ENCODE measurements at places on chromosomes 3 and 15.

DNA sequence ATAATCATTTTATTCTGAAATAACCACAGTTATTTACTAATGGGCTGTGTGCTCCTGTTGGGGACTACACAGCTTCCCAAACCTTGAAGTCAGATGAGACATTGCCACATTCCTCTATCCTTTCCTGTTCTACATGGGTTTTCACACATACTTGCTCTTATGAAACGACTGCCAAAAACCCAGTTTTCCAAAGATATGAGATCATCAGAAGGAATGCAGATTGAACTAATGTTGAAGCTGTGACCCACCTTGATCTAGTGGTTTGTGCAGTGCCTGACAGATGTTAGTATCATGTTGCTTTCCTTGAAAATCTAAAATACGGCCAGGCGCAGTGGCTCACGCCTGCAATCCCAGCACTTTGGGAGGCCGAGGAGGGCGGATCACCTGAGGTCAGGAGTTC lies 144.6 kb downstream of the VGLL4 start:
- DNase-seq: no peak

DNA sequence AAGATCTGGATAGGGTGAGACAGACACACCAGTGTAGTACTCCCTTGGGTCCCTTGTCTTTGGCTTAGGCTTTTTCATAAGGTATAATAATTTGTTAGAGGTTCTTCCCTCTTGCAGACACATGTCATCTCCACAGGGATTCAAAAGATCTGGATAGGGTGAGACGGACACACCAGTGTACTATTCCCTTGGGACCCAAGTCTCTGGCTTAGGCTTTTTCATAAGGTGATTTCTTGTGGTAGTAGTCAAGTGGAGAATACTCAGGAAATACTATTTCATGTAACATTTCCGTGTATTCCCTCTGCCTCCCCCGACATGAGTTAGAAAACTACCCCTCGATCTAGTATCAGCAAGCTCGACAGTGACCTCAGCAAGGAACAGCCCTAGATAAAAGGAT lies 954 bp upstream of the MAPKBP1 start:
- DNase-seq: peak; percentile 36

DNA sequence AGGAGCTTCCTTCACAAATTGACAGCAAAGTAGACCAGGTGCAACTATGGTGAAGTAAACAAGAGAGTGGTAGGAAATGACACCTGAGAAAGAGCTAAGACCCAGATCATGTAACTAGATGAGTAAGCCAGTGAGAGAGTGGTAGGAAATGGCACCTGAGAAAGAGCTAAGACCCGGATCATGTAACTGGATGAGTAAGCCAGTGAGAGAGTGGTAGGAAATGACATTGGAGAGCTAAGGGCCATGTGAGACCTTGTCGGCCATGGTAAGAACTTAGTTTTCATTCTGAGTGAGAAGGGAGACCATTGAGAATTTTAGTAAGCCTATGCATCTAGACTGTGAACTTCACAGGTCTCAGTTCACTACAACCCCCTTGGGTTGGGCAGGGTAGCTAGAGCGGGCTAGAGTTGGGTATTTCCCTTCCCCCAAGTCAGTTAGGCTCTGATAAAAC lies 5.4 kb upstream of the SENP7 start:
- DNase-seq: no peak

- peak; percentile 75 for DNase-seq
Measured at GRCh38 chr3:195895861-195896360, 12.4 kb downstream of the TNK2 start.

GRCh38 chr3:177287231-177287630 lies 89.9 kb upstream of the TBL1XR1 start:
- peak; percentile 56 for DNase-seq

GRCh38 chr3:44960387-44961026 lies 15.5 kb downstream of the ZDHHC3 start:
- DNase-seq: peak; percentile 74

DNA sequence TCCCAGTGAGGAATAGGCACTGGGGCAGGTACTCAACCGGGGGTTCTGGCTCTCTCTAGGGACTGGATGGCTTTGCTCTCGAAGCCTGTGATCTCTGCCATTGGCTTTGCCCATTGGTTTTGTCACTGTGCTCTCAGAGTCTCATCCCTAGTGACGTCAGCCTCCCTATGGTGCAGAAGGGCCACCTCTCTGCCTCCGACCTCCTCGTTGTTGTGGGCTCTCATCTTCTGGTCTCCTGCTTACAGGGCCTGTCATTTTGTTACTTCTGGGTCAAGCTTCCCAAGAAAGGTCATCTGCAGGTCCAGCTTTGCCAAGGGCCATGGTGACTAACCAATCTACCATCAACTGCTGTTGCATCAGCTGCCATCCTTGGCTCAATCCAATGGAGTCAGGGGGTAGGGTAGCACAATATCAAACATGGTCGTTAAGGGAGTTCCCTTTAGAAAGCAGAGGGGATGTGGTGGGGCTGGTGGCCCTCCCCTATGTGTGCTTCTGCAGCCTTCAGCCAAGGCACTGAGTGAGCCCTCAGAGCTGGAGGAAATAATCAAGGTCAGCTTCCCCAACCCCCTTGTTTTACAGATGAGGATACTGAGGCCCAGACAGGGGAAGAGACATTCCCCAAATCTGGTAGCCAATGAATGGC lies 13.4 kb upstream of the RAD18 start:
- no peak for DNase-seq

DNA sequence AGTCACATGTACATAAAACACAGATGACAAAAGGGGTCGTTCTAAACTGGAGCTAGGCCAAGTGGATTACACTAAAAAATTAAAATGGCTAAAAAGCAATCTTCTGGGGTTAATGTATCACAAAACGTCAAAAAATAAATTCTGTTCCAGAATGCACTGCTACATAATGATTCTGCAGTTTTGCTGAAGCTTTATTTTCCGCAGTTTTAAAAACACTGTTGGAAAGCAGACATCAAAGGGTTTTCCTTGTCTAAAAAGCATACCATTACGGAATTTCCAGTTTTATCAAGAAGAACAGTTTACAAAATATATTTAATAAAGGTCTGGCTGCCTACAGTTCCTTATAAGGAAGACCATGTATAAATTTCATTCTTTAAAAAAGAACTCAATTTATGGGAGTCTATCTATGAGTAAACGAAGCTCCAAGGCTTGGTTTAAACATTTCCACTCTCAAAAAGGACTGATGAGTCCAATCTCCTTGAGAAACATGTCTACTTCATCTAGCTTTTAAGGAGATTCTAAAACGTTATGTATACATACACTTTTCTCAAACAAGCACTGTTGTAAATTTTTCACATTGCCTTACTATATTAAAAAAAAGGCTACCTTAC lies 1.3 kb downstream of the DMXL2 start:
- DNase-seq: peak; percentile 28

DNA sequence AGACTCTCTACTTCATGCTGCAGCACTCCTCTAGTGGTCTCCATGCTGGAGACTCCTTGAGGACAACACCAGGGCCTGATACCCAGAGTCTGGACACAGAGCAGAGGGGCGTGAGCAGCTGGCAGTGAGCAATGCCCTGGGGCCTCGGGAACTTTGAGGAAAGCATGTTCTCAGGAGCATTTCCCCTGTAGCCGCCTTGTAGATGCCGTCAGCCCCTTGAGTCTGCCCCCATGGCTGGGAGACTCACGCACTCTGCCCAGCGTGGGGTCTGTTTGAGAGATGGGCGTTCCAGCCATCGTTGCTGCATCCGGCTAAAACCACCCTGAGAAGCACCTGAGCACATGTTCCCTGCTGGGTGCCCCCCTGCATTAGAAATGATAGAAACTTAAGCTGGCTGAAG lies 56.8 kb downstream of the PLXNA1 start:
- no peak for DNase-seq

GRCh38 chr3:52528586-52529375 lies 4.9 kb downstream of the NT5DC2 start:
- no peak for DNase-seq

DNA sequence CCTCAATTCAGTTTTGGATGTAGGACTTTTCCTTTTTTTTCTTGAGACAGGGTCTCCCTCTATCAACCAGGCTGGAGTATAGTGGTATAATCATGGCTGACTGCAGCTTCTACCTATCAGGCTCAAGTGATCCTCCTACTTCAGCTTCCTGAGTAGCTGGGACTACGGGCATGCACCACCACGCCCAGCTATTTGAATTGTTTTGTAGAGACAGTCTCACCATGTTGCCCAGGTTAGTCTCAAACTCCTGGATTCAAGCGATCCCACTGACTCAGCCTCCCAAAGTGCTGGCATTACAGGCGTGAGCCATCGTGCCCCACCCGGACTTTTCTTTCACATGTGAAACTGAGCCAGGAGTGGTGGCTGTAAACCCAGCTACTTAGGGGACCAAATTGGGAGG lies 3.5 kb downstream of the RNU5B-1 start:
- no peak for DNase-seq

GRCh38 chr3:175857666-175858270 lies 998.6 kb downstream of the NAALADL2 start:
- no peak for DNase-seq

DNA sequence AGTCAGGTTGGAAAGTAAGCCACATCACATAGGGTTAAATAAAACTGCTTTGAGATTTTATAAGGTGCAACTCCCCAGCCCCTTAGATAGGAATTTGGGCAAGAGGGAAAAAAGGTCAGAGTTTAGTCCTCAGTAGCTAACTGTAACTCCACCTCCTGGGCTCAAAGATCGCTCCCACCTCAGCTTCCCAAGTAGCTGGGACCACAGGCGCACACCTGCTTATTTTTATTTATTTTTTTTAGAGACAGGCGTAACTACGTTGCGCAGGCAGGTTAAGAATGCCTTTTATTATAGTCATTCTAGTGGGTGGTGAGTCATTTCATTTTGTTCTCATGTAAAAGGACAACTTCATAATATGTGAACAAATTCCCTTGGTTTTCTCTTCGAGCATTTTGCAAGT lies 14.7 kb downstream of the TM2D3 start:
- DNase-seq: no peak

GRCh38 chr3:129432036-129432435 lies 3.6 kb upstream of the EFCAB12 start:
- DNase-seq: no peak

GRCh38 chr15:57651445-57651844 lies 55.1 kb upstream of the POLR2M start:
- DNase-seq: no peak

DNA sequence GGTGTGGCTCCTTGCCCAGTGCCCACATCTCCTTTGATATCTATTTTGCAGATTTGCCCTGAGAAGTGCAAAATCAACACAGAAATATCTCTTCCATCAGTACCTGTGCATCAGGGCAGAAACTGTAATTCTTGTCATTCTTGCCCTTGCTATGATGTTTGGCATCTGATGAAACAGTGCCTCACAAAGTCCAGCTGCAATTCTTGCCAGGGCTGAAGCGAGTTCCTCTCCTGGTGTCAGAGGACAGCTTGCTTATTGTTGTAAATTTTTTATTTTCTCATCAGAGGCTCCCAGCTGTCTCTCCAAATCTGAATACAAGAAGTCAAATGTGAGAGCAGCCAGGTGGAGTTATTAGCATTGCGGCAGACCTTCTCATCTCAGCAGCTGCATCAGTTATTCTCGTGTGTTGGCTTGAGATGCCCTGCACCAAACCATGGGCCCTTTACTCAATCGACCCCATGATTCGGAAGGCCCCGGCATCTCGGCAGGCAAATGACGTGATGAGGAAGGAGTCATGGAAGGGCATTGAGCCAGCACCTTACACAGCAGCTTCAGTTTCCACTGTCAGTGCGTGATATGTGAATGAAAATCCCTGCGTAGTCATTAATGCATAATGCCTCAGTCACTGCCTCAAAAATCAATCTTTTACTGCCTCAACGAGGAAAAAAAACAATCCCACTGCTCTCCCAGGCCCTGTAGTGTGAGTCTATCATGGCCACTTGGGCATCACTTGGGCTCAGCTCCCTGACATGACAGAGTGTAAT lies 93.4 kb downstream of the CCNL1 start:
- no peak for DNase-seq

DNA sequence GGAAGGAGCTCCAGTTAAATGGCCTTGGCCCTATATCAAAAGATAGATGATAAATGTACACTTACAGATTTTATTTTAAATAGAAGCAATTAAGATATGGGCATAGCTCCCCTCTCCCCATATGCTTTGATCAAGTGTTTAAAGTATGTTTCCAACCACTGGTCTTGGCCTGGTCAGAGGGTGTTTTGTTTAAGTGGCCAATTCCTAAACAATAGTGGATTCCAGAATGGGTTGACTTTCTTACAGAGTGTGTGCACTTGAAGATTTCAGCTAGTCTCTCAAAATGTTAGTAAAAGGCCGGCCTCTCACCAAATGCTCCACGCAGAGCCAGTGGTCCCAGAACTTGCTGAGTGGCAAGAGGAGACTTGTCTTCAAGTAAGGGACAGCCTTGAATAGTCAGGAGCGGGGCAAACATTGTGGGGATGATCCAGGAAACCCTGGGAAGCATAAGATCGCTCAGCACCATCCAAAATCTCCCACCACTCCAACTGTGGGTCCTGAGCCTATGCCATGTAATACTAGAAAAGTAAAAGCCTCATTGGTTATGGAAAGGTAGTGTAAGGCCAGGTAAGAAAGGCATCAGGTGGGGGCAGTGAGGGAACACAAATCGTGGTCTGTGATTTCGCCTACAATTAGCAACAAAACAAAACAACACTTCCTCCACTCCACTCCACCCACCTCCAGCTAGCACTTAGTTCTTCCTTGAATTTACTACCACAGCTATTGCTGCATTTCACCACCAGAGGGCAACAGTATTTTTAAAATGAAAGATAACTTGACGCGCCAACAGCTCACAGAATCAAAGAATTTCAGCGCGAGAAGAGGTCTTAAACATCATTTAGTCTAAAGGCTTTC lies 4.8 kb downstream of the RARRES1 start:
- peak; percentile 73 for DNase-seq

DNA sequence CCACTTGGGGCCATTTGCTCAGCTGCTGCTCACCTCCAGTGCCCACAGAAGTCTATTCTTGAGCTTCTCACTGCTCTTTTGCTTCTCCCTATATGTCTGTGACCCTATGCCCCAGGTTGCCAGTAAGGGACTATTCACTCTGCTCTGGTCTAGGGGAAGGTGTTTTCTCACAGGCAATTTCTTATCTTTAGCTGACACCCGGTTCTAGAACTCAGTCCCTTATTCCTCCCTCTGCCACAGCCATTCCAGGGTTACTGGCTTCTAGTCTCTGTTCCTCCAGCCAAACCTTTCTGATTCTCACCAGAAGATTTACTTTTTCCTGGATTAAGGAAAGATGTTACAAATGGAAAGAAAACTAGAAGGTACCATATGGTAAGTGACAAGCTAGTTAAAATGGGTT lies 574.0 kb downstream of the NTRK3 start:
- DNase-seq: no peak

GRCh38 chr15:59222906-59223550 lies 16.4 kb downstream of the LDHAL6B start:
- DNase-seq: no peak

DNA sequence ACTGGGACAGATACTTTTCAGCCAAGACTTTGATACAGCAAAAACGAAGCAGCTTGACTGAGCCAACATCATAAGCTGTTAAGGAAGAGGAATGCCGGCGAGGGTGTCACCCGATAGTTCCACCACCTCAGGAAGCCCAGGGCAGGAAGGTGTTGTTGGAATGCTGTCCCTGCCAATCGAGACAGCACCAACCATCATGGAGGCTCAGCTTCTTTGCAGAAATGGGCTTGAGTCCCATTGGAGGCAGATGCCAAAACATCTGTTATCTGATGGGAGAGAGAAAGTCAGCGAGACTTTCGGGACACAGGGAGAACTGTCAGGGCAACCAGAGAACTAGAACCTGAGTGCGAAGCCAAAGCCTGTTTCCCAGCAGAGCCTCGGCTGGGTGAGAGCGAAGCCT lies 50.7 kb downstream of the CA12 start:
- DNase-seq: no peak
